ENCODE measurements at places on chromosomes 3 and 15.
A peak's percentile ranks its signal among the peaks of the same experiment; 100 is the strongest.

DNA sequence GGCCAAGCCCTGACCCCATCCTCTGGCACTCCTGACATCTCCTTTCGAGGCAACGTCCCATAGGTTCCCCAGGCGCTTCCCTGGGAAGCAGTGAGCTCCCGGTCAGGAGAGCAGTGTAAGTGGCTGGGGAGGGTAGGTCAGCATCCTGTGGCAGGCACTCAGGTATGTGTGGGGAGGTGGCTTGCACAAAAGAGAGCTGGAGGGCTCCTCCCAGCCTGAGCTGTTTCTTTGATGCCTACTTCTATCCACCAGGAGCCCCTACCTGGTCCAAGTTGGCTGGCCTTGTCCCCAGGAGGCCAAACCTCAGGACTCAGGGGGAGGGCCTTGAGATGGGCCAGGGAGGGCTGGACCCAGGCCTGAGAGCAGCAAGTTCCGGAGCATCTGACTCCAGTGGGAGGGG, 31.7 kb upstream of the LINGO1 start:
- no peak for DNase-seq

DNA sequence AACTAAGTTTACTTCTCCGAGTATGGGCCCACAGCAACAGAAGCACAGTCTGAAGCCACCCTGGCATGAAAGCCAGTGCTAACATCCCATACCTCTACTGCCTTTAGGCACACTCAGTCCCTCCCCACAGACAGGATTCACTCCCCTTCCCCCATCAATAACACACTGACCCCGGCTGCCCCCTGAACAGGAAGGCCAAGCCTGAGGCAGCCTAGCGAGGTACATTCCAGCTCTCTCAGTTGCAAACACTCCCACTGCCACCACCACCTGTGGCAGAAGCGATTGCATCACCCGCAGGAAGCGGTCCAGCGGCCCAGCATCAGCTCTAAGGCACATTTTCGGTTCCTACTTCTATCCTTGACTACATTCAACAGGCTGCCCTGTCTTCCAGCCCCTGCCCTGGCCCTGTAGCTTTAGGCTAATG, 7.0 kb upstream of the BMF start:
- DNase-seq, result no peak

DNA sequence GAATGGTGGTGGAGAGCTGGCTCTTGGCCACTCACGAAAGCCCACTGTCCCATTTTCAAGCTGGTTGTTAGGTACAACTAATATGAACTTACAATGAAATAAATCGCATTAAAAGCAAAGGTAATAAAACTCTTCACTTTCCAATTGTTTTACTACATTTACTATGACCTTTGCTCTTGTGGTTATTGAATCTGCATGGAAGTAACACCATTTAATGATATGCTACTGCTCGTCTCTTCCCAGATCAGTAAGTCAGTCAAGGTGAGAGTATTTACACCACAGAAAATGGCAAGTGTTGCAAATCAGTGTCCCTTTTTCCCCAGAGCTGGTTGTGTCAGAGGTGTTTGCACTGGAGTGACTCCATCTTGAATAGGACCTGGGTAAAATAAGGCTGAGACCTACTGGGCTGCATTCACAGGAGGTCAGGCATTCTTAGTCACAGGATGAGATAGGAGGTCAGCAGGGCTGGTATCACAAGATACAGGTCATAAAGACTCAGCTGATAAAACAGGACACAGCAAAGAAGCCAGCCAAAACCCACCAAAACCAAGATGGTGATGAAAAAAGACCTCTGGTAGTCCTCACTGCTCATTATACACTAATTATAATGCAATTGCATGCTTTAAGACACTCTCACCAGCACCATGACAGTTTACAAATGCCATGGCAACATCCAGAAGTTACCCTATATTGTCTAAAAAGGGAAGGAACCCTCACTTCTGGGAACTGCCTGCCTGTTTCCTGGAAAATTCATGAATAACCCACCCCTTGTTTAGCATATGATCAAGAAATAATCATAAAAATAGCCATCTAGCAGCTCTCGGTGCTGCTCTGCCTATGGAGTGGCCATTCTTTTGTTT, 57.6 kb downstream of the FRMD4B start:
- no peak for DNase-seq

DNA sequence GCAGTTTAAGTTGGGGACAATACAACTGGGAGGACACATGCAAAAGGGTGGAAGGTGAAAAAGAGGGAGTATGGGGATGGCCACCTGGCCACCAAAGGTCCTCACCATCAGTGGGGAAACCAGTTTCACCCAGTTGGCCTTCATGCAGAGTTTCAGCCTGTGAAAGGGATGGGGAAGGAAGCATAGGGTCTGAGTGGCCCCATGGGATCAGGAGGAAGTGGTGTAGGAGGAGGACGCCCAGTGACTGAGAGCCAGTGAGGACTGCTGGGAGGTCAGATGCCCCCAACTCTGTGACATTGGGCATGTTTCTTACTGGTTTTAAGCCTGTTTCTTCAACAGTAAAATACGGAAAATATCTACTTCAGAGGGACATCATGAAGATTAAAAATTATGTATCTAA, 16.3 kb downstream of the BCL2A1 start:
- DNase-seq, result no peak

- no peak for DNase-seq
These were observed 208.9 kb downstream of the RSL24D1 start for GRCh38 chr15:54987881-54988280.

- DNase-seq, result peak; percentile 18
These were observed 92.0 kb downstream of the PDE8A start for GRCh38 chr15:85073556-85074194.

DNA sequence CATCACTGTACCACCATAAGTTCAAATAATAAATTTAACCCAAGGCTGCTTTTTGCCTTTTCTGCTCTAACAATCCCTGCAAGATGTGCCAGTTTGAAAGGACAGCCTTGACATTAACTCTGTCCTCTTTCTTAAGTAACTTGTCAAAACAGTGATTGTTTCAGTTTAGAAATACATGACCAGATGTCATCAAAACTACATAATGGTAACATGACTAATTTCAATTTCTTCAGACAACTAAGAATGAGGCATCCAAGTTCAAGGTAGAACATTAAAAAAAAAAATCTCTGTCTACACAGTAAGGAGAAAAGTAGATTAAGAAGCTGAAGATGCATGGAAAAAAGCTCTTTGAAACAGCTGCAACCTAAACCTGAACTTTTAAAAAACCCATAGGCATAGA, 47.4 kb downstream of the SHQ1 start:
- DNase-seq, result no peak

- no peak for DNase-seq
These were observed 3.6 kb downstream of the EHHADH start for GRCh38 chr3:185250247-185250646.

Measured in mesenchymal stem cell (in vitro differentiated cells and primary cell).